ENCODE measurements at places on chromosomes 5 and 9. TPM values are rescaled to one million over a fixed set of nuclear protein-coding genes. Genes with fewer than 3 reads are reported as not detected.
A peak's percentile ranks its signal among the peaks of the same experiment; 100 is the strongest.

DNA sequence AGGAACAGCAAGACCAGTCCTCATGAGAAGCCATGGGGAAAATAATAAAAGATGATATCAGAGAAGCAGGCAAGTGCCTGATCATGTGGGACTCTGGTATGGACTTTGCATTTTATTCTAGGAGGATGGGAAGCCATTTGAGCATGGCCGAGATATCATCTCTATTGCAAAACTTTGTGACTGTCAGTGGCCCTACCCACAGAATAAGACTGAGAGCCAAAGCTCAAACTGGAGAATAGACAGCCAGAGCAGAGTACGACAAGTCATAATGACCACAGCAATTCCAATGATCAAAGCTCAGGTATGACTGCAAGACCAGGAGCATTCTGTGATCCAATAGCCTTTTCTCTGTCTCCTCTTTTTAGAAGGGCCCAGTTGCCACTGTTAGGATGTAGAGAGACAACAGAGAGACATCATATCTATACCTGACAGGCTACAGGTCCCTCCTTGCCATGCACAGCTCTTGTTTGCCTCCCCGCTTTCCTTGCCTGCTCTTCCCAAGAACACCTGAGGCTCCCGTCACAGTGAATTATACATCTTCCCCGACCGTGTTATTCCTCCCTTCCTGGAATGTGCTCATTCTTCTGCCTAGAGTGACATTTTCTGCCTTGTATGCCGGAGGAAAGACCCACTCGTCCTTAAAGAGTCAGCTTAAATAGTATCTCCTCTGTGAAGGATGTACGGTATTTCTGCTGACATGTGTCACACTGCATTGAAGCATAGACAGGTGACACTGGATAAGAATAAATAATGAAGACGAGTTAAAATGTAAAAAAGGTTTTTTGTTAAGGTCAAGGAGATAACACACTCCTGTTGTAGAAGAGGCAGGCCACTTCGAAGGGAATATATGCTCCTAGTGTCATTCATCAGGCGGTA is 248.7 kb upstream of the MAP3K1 start:
- no peak for DNase-seq

- DNase-seq = no peak
Observed at GRCh38 chr9:89879701-89880100, 274.9 kb downstream of the GADD45G start.

- DNase-seq = no peak
Observed at GRCh38 chr9:130714586-130715110, 21.1 kb downstream of the EXOSC2 start.

Gene DPP7
- polyA plus RNA-seq = 30.6 TPM

GRCh38 chr9:5720151-5720550 is 91.2 kb downstream of the RIC1 start:
- no peak for DNase-seq

Gene TRPM3
- 0.01 TPM for polyA plus RNA-seq

Gene ZNF618
- 11.2 TPM for polyA plus RNA-seq

DNA sequence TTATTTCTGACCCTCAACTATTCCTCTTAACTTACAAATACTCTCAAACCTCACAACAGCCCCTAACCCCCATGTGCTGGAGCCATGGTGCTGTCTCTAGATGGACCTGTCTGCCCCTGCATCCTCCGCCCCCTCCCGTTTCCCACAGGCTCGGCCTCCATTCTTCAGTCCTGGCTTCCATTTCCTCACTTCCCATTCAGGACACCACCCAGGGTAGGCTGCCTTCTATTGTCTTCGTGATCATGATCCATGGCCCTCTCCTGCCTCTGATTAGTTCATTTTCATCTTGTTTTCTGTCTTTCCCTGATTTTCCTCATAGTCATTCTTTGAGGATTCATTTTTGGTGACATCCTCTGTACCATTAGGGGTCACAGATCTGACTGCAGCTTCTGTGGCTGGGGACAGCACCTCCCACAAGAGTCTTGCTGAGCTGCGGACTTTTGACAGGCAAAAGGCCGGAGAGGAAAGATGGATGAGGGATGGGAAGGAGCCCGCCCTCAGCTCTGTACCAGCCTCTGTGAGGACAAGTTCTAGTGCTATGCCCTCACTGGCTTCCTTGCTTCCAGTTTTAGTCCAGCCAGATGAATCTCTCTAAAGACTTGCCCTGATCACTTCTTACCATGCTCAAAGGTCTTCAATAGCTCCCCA is 255.8 kb downstream of the NTRK2 start:
- no peak for DNase-seq

Gene GPX8
- polyA plus RNA-seq = 317 TPM

Gene RANBP3L
- polyA plus RNA-seq = not detected

- DNase-seq = no peak
Observed at GRCh38 chr5:178114325-178115135, 1.2 kb downstream of the N4BP3 start.

DNA sequence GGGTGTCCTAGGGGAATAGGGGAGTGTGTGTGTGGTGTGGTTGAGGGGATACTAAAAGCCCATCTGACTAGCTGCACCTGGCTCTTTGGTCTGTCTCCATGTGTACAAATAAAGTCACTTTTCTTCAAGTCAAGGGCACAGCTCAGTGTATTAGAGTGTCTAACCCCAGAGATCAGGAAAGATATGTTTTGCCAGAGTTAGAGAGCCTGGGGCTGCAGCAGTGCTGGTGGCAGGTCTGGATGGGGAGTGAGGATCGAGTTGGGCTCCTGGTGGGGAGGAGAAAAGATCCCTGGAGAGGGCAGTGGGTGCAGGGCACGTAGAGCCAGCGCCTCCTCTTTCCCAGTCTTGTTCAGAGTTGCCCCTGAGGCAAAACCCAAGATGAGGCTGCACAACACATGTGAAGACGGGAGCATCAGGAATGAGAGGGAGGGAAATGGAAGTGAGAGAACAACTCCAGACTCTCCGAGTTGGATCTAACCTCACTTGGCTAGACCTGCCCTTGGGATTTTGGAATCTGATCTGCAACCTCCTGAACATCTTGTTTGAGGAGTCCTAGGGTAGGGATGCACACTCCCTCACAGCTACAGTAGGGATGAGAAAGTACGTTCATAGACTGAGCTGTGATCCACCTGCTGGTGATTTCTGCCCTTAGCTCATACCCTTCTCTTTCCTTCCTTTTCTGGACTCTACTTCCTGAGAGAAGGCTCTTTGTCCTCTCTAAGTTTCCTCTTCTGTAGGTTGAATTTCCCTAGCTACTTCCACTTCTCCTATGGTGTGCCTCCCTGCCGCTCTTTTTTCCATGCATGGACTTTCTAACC is 309.9 kb downstream of the ZSWIM6 start:
- DNase-seq = no peak

Gene CLTB
- polyA plus RNA-seq = 67.3 TPM

Gene CAST
- polyA plus RNA-seq = 145 TPM

Gene ARID3C
- polyA plus RNA-seq = not detected

DNA sequence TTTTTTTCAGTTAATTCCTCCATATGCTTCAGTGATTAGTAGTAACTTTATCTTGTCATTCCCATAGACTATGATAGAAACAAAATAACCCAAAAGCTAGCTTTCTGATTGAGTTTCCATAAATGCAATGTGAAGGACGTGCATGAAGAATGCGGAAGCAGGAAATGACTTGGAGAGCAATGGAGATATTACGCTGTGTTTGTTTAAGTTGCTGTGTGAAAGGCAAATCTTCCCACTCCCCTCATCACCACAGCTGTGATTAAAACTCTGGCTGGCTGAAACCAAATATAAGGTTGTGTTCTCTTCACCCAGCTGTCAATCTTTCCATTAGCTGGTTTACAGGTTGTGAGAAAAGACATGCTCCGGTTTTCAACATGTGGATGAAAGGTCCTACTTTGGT is 83.9 kb downstream of the NR2F1-AS1 start:
- DNase-seq = peak; percentile 10

- no peak for DNase-seq
Observed at GRCh38 chr9:133742849-133743444, 4.8 kb upstream of the SARDH start.

Gene CORO2A
- polyA plus RNA-seq = 1.4 TPM

- no peak for DNase-seq
Observed at GRCh38 chr5:110726249-110727024, at the start of gene TMEM232. Gene TMEM232 (minus strand): TSS chr5:110726671. CDS start chr5:110667352, 59,319 bp downstream.

GRCh38 chr5:159533197-159533596 is 202.9 kb upstream of the IL12B start:
- peak; percentile 41 for DNase-seq

Gene MEIKIN
- polyA plus RNA-seq = not detected

DNA sequence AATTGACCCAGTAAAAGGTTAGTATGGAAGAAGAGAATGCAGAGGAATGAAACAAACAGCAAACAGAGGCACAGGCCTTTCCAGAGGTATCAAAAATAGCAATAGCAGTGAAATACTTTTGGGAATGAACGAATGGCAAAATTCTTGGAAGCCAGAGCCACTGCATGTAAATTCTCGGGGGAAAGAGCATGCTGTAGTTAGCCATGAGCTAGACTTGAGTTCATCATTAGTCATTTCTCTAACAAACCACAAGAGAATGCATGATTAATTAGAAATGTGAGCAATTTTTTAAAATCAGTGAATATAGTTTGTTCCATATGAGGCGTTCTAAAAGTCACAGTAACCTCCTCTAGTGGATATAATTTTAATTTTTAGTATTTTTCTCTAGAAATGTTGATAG is 170.3 kb upstream of the PRR16 start:
- no peak for DNase-seq

GRCh38 chr9:78189001-78189400 is 46.9 kb upstream of the CEP78 start:
- DNase-seq = no peak

Gene GABRB2
- not detected for polyA plus RNA-seq
